GM12864 (cell line): ENCODE measurements at places on chromosomes 1 and 21.

DNA sequence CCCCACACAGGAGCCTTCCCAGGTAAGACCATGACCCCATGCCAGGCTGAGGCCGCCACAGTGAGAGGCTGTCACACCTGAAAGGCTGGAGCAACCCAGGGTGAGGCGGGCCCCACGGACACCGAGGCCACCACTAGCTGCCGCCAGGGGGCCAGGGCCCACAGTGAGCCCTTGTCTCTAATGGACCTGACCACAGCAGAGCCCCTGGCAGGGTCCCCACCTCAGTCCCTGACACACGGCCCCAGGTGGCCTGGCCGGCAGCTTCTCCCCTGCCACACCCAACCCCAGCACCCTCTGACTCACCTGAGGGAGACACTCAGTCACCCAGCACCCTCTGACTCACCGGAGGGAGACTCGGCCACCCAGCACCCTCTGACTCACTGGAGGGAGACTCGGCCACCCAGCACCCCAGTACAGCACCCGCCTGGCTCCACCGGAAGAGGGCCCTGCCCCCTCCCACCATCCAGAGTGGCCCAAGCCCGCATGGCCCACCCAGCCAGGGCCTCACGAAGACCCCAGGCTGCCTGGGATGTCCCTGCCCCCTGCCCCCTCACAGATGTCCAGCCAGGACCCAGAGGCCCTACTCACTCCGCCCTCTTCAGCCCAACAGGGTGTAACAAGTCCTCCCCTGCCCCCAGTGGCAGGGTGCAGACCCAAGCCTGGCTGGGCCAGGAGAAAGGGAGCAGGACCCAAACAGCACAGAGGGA is 4.4 kb downstream of the DVL1 start:
- no peak for DNase-seq

GRCh38 chr1:19661721-19662228 is 2.9 kb upstream of the HTR6 start:
- DNase-seq, result no peak

DNA sequence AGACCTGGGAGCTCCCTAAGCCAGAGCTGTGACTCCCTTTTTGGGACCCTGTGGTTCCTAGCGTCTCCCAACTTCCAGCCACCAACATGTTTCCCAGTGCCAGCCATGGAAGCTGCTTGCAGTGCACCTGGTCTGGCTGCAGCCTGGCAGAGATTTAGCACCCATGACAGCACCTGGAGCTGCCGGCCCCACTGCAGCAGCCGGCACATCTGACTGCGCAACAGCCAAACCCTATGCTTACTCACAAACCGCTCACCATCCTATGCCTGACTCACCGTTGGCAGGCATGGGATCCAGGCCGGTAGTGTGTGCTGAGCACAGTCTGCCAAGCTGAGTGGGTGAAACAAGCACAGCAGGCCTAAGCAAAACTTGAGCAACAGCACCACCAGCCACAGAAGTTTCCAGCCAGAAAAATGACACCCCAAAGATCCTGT is 435.9 kb upstream of the PRMT6 start:
- DNase-seq, result no peak

DNA sequence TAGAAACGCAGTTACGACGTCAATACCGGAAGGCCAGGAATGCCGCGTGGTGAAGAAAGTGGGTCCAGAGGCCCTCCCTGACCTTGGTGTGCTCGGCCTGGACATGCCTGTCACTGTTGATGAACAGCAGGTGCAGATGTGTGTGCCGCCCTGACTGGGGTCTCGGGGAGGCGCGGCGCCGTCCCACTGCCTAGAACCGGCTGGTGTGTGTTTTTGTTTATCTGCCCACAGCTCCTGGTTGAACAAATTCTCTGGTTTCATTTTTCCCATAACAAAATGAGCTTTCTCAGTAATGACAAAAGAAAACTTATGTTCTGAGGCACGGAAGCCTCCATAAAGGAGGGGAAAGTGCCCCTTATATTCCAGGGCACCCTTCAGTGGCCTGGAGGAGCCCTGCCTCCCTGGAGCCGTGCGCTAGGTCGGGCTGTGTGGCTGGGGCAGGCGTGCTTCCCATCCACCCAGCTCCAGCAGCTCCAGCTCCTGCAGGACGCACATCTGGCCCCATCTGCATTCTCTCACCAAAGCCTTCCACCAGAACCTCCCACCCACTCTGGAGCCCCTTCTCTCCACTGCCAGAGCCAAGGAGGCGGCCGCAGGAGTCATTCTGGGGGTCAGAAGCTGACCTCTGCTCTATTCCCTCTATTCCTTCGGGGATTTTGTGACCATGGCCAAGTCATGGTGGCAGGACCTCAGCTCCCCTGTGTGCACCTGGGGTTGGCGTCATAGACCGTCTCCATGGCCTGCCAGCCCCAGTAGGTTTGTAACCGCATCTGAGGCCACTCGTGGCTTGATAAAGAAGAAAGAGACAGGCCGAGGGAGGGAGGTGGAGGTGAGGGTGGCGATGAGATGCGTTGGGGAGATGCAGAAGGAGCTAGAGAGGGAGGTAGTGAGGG is 20.1 kb upstream of the COL18A1 start:
- DNase-seq, result no peak

GRCh38 chr1:3121401-3122210 is 52.6 kb downstream of the PRDM16 start:
- no peak for DNase-seq
